Hippocampal formation (tissue), 2 donors: ENCODE measurements at places on chromosomes 2 and 18.

DNA sequence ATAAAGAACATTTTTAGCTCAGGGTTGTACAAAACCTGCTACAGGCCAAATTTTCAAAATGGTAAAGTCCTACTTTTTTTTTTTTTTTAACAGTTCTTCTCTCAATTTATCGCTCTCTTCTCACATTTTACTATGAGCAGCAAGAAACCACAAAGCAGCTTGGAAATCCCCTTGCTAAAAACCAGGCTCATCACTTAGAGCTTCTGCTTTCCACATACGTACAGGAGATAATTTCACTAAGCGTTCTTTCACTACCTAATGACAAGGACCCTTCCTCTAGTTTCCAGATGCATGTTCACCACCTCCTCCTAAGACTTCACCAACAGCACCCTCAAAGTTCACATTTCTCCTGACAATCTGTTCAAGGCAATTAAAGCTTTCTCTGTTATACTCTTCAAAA is 294.9 kb upstream of the CYRIA start:
- no peak for DNase-seq

GRCh38 chr2:43777306-43777926 is 3.6 kb downstream of the DYNC2LI1 start:
- no peak for DNase-seq

DNA sequence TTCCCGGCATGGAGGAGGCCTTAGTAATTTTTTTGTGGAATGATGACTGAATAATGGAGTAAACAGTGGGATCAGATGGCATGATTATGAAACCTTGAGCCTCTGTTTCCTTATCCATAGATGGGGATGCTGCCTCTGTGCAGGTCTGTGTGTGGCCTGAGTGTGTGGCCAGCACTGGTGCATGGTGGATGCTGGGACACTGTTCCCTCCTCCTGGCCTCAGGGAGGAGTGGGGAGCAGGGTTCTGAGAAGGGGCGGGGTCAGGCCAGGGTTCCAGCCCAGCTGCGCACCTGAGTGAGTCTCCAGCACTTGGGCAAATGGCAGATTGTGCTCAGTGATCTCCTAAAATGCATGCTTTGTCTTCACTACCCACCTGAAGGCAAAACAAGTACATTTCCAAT is 66.4 kb downstream of the DCDC2C start:
- no peak for DNase-seq

- no peak for DNase-seq
Observed at GRCh38 chr2:120225549-120226065, 2.4 kb upstream of the TMEM185B start.

GRCh38 chr2:3097804-3098203 is 279.8 kb downstream of the EIPR1 start:
- no peak for DNase-seq

DNA sequence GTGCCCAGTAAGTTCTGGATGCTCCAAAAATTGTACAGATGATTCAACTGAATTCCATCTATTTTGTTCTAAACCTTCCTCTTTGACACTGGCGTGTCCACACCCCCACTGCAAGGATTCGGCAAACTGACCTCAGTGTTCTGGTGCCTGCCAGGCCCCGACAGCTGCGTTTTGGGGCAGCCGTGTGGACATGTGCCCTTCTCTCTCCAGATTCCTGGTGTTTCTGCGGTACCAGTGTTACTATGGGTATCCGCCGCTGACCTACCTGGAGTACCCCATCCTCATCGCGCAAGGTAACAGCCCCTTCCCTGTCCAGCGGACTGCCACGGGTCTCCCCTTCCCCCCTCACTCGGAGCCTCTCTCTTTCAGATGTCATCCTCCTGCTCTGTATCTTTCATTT is 5.0 kb downstream of the SLC66A3 start:
- DNase-seq: no peak

DNA sequence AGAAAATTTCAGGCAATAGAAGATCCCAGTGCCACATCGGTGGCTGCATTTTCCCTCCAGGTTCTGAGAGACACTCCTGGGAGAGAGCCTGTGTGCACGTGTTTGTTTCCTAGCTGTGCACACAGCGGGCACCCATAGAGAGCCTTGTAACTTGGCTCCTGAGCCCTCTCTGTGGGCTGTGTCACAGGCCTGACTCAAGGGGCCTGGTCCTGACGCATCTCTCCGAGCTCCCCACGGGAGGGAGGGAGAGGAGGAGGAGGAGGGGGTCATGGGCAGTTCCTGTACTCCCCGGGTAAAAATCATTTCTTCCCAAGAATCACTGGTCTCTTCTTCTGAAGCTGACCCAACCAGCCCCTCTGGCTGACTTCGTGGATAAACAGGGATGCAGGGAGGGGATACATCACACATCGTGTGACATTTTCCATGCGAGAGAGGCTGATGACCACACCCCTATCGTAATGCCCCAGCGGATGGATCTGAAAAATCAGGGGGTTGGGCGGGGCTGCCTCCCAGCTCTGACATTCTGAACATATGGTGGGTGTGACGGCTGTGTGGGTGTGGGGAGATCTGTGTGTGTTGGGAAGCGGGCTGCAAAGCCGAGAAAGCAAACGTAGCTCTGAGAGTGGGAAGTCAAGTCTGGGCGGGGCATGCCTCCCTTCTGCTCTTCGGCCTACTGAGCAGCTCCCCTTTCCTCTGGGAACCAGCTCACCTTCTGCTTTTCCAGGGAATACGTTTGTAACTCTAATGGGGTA is 308.3 kb upstream of the HS6ST1 start:
- no peak for DNase-seq

- DNase-seq: no peak
Observed at GRCh38 chr18:45295388-45295787, 319.9 kb upstream of the SLC14A2 start.

- no peak for DNase-seq
Observed at GRCh38 chr2:161972866-161973265, 101.1 kb downstream of the DPP4 start.

DNA sequence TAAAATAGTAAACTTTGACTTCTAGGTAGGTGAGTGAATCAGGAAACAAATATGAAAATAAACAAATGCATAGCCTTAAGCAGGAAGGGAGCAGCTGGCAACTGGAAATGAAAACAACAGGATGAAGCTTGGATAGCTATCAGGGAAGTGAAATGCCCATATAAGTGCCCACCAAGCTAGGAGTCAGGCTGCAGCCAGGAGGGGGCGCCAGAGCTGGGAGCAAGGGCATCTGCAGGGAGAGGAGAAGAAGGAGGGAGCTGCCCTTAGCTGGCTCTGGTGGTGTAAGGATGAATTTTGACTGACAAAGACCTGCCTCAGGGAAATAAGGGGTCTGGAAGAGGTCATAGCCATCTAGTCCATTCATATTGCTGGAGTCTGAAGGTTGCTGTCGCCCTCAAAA is 298.3 kb downstream of the TDRD15 start:
- DNase-seq: no peak

GRCh38 chr2:88919087-88919738 is 227.7 kb downstream of the RPIA start:
- DNase-seq: no peak

DNA sequence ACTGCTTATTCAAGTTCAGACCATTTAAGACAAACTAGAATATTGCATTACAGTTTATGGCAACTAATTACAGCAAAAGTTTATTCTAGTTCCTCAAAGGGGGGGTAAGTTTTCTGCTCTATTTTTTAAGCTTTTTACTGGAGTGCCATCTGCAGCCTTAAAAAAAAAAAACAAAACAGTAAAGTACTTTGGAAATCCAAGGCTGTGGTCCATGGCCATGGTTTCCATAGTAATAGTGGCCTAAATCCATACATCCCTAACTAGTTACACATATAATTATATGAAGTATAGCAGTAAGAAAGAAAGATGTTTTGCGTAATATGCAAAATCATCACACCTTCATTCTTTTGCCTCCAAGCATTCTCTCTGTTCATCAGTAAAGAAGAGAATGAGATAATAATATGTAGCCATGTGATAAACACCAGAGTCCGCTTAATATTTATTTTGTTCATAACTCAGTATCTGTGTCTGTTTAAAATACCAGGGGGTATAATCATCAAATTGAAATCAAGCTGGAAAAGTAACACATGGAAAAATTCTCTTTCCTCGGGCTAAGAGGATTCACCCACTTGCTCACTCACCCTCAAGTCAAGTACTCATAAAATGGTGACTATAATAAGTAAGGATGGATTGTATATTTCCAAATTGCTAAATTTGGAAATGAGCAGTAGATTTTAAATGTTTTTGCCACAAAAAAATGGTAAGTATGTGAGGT is 301.1 kb upstream of the RND3 start:
- no peak for DNase-seq

DNA sequence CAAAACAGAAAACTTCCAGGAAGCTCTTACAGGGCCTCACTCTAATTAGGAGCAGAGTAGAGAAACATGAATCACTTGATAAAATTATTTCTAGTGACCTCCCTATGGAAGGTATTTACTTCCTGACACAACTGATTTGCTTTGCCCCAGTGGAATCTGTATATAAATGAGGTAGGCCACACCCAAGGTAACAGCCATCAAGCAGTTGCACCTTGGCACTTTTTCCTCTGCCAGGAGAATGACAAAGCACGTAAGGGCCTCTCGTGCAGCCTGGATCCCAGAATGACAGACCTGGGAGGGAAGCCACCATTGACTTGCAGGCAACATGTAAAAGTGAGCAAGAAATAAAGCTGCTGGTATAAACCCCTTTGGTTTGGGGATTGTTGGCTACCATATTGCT is 620.0 kb upstream of the SLC39A10 start:
- no peak for DNase-seq

DNA sequence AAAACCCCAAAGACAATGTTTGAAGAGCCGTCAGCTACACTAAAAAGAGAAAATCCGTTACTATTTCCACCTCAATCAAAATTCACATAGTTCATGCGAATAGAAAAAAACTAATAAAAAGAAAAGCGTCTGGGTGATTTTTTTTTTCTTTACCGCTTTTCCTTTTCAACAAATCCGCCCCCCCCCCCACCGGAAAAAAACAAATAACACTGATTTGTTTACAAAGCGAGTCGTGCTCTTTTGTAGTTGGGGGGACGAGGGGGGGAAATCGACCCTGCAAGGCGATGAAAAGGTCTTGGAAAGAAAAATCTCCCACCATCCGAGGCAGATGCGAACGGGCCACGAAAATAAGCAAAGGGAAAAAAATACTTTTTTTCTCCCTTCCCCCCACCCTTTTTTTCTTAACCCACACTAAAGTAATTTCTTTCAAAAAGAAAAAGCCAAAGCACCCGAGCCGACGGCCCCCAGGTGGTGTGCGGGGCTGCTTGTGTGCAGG is 638 bp downstream of the ZNF521 start:
- DNase-seq: no peak

DNA sequence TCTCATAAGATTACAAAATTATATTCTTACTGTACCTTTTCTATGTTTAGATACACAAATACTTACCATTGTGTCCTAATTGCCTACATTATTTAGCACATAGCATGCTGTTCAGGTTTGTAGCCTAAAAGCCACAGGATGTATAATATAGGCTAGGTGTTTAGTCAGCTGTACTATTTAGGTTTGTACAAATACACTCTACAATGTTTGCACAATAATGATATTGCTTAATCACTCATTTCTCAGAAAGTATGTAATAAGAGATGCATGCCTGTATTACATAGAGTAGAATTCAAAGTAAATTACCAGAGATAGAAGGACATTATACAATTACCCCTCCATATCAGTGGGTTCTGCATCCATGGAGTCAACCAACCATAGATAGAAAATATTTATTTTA is 201.1 kb upstream of the COL3A1 start:
- no peak for DNase-seq
